ENCODE measurements at places on chromosomes 3 and 15. TPM values are rescaled to one million over a fixed set of nuclear protein-coding genes. Genes with fewer than 3 reads are reported as not detected.

The DZIP1L gene
- 26.5 TPM for total RNA-seq

- H3K27me3 ChIP-seq = no peaks in the 10 kb centered on the region
- no peak for DNase-seq
- H3K27ac ChIP-seq = peak overlapping the region; percentile 12
- no peaks in the 10 kb centered on the region for H3K36me3 ChIP-seq
- no peak overlapping the region for H3K4me3 ChIP-seq
- peaks cover 12% of the 10 kb centered on the region for H3K4me1 ChIP-seq
Measured at GRCh38 chr15:41865490-41866055, 26.9 kb downstream of the PLA2G4B start.

The NAALADL2 gene
- total RNA-seq = 27.9 TPM

- H3K27me3 ChIP-seq = no peaks in the 10 kb centered on the region
- no peaks in the 10 kb centered on the region for H3K36me3 ChIP-seq
- H3K27ac ChIP-seq = peak overlapping the region; percentile 88
- H3K4me1 ChIP-seq = peaks cover 33% of the 10 kb centered on the region
- no peak for DNase-seq
Measured at GRCh38 chr3:65729555-65729954, 309.2 kb downstream of the MAGI1 start.

Measured in mesothelial cell of epicardium (in vitro differentiated cells).